ENCODE measurements at places on chromosomes 12 and 14.

GRCh38 chr14:71688576-71688975, 243.7 kb upstream of the RGS6 start:
- no peak for DNase-seq

DNA sequence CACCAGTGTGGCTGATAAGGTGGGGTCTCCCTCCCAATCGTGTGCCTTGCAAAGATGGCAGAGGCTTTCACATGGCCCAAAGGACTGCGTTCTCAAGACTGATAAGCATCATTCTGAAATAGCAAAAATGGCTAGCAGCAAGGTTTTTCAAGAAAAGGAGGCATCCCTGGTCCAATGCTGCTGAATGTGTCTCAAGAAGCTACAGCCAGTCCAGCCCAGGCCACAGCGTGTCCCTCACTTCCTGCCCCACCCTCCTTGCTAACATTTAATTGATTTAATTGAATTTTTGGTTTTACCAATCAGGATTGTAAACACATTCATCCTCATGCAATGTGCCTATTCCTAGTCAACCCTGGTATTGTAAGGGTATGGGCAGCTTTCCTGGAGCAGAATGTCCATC, 55.9 kb downstream of the C14orf132 start:
- no peak for DNase-seq

DNA sequence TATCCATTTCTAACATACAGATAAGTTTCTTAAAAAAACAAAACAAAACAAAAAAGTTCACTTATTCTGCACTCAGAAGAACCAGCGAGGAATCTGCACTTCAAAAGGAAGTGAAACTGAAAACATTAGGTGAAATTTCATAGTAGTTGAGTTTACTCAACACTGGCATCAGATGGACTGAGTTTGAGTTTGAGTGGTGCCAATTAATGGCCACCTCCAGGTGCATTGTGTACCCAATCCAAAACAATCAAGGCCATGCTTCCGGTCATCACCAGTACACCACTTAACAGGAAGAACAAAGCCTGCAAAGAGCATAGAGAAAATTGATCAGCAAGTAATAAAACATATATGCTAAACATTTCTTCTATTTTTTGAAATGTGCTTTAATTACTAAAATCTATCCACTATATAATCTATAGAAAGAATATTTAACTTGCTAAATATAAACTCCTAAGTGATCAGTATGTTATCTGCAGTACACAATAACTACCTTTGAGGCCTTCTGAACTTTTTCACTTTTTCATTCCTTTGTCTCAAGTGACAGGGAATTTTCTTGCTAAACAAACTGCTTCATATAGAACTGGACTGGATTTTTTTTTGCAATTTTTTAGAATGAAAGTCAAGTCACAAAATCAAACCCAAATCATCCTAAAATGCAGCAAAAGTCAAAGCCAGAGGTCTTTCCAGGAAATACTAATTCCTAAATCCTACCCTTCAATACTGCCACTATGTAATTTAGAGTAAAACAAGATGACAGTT, 11.5 kb downstream of the SLC38A2 start:
- no peak for DNase-seq

- DNase-seq: no peak
These were observed 10.4 kb downstream of the G2E3 start for GRCh38 chr14:30569216-30569902.

DNA sequence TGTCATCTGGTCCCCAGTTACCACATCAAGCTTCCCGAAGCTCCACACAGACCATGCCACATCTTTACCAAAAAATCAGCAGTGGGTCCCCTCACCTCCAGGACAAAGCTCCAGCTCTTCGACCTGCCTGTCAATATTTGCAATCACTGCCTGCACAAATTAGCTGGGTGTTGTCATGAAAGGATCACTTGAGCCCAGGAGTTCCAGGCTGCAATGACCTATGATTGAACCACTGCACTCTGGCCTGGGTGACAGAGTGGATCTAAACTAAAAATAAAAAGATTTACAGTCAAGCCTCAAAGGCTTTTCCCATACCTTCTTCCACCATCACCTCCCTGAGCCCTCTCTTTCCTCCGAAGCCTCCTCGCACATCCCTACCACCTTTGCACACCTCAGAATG, 7.2 kb downstream of the CD4 start:
- no peak for DNase-seq

- DNase-seq: no peak
These were observed 46.8 kb downstream of the IRF2BPL start for GRCh38 chr14:76981670-76982069.

- no peak for DNase-seq
These were observed 1598.3 kb downstream of the AACS start for GRCh38 chr12:126663304-126664094.

GRCh38 chr14:100777366-100777817, 48.5 kb upstream of the MEG3 start:
- no peak for DNase-seq

GRCh38 chr12:64058541-64059265, 163.4 kb downstream of the KICS2 start:
- no peak for DNase-seq

DNA sequence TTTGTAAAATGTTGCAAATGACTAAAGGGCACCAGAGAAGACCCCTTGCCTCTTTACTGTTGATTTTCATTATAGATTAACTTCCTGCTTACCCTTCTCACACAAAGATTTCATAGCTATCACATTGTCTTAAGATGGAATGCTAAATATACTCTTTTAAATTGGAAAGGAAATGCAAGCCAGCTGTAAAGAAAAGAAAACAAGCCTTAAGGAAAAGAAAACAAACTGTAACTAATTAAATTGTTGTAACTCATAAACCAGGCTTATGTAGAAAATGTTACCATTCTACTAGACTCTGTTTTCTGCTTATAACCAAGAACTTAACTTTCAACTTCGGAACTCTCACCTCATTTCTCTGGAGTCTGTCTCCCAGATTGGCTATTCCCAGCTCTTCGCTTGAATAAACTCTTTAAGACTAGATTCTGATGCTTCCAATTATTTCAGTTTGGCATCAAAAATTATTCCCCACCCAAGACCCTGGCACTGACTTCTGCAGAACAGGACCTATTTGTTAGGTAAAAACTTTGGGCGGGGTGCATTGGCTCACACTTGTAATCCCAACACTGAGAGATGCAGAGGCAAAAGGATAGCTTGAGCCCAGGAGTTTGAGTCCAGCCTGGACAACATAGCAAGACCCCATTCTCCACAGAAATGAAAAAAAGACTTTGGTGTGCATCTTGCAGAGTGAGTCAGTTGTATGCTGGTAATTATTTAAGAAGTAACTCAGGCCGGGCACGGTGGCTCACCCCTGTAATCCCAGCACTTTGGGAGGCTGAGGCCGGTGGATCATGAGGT, 36.6 kb upstream of the CIT start:
- no peak for DNase-seq

DNA sequence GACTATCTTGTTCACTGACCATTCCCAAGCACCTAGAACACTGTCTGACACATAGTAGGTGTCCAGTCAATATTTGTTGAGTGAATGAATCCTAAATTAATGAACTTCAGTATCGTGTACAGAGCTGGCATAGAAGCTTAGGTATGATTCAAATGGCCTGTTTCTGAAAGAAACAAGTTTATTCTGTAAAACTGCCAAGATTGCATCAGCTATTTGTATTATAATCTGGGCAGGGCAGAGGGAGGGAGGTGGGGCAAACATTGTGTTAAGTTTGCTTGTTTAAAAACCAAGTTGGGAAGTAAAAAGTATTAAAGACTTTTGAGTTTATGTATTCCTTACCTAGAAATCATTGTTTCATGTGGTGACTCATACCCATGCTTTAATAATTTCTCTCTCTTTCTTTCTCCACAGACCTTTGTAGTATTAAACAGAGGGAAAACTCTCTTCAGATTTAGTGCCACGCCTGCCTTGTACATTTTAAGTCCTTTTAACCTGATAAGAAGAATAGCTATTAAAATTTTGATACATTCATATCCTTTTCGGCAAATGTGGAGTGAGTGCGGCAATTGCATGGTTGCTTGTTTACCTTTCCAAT, 92.8 kb downstream of the SCN8A start:
- no peak for DNase-seq

GRCh38 chr14:74238974-74239847, at the start of gene VSX2:
TSS of gene VSX2 (plus strand) at chr14:74239449. CDS start at chr14:74239562, 113 bp downstream.
- DNase-seq: no peak

- DNase-seq: peak; percentile 77
These were observed 57.0 kb upstream of the CERS5 start for GRCh38 chr12:50224026-50224692.

DNA sequence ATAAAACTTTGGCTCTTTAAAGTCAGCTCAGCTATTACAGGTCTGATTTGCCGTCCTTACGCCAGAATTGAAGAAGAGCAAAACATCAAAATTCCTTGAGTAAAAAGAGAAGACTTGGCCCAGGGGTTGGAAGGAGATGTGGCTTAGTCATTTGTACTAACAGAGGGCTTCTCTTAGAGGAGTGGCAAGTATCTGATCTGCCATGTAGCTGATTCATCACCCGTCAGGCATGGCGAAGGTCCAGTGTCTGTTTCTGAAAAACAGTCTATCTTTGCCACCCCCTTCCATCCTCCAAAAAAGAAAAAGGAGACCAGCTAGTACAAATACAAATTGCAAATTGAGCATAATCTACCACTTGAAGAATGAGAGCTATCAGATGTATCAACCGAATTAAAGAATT, 91.9 kb downstream of the RAD52 start:
- no peak for DNase-seq

DNA sequence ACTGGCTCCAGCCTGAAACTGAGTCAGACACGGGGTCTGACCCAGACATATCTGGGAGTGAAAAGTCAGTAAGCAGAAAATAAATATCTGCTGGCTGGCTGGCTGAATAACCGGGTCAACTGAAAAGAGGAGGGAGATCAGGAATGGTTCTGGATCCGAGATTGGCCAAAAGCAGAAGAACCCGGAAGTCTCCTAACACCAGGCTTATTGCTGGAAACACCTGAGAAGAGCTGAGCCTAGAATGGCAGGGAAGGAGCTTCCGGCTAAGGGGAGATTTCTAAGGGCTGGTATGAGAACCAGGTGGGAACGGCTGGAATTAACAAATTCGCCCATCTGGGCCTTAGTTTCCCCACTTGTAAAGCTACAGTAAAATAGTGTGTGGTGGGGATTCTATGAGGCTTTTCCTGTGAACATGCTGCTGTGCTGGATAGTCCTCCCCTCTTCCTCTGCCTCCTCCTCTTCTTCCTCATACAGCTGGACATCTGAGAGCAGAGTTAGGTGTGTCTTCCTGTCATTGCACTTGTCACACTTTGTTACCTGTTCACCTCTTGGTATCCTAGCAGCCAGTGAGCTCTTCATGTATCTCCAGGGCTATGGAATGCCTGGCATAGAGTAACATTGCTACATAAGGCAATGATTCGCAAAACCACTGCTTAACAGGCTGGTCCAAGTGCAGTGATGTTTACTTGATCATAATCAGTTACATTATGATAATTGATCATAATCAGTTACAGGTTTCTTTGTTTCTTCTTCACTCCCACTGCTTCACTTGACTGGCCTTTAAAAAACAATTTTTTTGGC, 2.0 kb upstream of the SHMT2 start:
- DNase-seq: no peak

GRCh38 chr12:124531281-124531745, 36.1 kb downstream of the NCOR2 start:
- DNase-seq: no peak

- DNase-seq: no peak
These were observed 136.7 kb upstream of the SLC35F4 start for GRCh38 chr14:58002618-58003017.

GRCh38 chr12:108914121-108914531, 34.2 kb downstream of the DAO start:
- no peak for DNase-seq

- DNase-seq: no peak
These were observed 365.6 kb downstream of the BCL11B start for GRCh38 chr14:98906123-98906995.

DNA sequence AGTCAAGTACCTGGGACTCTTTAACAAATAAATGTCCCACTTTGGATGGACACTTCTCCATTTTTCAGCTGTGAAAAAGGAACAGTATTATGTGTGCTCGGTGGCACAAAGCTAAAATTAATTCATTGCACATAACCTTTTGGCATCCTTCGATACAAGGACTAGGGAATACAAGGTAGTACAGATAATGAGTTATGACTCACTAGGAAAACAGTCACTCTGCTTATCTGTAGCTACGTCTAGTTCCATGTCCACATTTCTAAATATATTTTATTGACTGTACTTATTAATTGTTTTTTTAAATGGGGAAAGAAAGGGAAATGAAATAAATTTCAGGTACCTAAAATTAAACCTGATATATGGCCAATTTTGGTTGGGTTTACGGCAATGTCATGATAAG, 35.2 kb upstream of the RIC8B start:
- no peak for DNase-seq

- no peak for DNase-seq
These were observed 441.1 kb downstream of the ETNK1 start for GRCh38 chr12:23066095-23066494.

DNA sequence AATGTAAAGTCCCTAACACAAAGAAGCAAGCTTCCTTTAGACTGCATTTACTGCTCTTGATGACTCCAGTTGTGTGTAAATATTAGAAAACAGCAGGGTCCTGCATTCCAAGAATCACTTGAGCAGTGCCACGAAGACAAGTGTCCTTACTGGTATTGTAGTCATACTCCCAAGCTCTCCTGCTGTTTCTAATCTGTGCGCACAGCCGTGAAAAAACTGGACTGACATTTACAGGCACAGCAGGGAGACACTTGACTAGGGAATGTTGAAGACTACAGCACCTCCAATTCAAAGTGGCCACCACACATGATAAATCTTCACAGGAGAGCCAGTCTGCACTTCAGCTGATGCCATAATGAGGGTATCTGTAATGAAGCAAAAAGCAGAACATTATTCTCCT, 91.4 kb downstream of the VRK1 start:
- no peak for DNase-seq

DNA sequence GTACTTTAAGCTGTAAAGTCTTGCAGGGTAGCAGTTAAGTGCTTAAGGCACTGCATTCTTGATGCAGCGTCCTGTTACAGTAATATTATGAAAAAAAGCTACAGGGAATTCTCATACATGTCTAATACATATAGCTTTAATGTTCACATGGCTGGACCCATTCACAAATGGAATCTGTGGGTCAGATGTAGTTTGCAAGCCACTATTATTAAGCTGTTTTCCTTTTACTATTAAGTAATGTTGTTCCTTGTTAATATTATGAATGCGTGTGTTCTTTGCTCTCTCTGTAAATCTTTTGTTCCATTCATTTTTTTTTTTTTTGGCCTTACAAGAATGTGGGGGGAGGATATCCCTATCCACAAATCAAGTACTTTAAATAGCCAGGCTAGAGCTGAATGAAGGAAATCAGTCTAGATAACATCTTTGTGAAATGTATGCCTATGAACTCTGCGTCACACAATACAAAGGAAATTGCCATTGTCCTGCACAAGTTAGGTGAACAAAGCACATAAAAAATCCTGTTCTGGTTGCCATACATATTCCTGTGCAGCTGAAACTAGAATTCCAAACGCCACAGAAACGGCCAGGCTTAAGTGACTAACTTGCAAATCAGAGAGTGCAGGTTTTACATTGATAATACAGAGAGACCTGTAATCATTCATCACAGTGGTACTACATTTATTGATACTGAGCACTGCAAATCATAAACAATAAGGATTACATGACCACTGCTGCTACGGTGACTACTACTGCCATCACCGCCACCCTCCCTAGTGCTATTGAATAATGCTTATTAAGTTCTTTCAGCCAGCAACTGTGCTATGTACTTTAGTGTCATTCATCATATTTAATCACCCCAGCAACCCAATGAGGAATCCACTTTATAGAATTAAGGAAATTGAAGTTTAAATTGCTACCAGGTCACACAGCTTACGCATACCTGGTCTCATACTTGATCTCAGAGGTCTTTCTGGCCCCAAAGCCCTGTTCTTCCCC, 111.9 kb downstream of the HMGA2 start:
- DNase-seq: no peak
